ENCODE measurements at places on chromosomes 6 and 20.

DNA sequence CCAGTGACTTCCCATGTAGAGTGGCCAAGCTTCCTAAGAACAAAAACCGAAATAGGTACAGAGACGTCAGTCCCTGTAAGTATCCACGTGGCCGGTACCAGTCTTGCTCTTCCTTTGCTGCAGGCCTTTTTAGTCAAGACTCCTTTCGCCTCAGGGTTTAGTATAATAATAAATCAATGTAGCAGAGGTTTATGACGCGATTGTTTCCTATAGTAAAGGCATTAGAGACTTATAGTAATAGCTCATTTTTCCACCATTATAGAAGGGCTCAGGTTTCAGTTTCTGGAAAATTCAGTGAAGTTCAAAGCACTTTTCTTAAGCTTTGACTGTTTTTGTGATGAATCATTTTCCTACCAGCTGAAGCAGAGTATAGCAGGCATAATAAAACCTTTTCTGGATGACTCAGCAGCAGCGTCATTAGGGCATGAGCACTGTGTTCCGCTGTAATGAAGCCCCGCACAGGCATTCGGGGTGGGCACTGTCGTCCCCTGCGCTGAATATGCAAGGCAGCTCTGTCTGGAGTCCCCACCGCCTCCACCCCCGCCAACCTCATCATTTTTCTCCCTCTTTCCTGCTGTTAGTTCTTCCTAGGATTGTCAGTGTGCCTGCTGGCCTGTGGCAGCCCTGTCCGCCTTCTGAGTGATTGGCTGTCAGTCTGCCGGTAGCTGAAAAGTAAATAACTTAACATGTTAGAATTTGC, 51.3 kb downstream of the PTPN1 start:
- no peak for DNase-seq

DNA sequence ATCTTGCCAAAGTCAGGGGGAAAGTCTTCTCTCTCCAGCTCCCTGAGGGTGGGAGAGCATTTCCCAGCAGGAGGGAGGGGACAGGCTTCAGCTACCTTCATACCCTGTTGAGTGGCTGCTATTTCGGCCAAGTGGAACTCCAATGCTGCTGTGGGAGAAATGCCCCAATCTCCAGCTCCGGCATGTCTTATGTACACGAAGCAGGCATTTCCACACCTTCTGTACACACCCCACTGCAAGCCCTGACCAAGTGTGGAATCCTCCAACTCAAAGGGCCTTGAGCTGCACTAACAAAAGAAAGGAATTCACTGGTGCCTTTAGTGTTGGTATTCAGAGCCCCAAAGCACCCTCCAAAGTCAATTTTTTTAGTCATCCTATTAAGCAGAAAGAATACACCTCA, 313.6 kb upstream of the NT5E start:
- no peak for DNase-seq

- no peak for DNase-seq
These were observed 1.5 kb downstream of the TAGAP start for GRCh38 chr6:159043251-159043650.

GRCh38 chr20:9070304-9070703, 1.4 kb downstream of the PLCB4 start:
- DNase-seq: no peak

GRCh38 chr20:47546184-47547033, 44.7 kb downstream of the NCOA3 start:
- no peak for DNase-seq

DNA sequence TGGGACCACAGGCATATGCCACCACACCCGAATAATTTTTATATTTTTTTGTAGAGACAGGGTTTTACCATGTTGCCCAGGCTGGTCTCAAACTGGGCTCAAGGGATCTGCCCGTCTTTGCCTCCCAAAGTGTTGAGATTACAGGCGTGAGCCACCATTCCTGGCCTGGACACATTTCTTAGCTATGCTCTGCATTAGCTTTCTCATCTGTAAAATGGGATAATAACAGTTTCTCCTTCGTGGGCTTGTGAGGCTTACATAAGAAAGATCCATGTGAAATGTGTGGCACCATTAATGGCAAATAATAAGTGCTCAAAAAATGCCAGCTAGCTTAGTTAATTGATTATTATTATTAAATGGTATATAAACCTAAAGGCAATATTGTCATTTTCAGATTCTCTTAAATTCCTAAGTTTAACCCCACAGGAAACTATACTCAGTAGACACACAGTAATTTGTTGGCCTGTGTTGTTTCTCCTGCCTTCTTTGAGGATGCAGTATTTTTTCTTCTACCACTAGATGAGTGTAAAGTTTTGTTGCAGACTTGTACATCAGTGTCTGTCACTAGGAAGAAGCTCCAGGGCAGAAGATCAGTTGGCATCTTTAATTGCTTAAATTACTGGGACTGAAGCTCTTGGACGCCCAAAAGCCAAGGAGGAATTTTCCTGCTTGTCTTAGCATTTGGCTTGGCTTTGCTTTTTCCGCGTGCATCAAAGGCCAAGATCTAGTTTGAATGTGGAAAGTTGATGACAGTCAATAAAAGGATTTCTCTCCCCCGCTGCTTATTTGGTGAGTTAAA, 162.3 kb upstream of the ZNF217 start:
- no peak for DNase-seq

- DNase-seq: no peak
These were observed 350.6 kb upstream of the PLCB4 start for GRCh38 chr20:8718279-8718678.

- no peak for DNase-seq
These were observed 307 bp downstream of the RANBP9 start for GRCh38 chr6:13711324-13711732.

DNA sequence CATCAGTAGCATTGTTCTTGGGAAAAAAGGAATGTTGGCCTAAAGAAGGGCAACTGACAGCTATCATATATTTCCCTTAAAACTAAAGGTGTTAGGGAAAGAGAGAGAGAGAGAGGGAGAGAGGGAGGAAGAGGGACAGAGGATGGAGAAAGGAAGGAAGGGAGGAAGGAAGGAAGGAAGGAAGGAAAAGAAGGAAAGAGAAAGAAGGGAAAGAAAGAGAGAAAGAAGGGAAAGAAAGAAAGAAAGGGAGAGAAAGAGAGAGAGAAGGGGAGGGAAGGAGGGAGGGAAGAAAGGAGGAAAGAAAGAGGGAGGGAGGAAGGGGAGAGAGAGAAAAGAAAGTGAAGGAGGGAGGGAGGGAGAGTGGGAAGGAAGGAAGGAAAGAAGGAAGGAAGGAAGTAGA, 37.7 kb upstream of the ADGRF5 start:
- DNase-seq: no peak

DNA sequence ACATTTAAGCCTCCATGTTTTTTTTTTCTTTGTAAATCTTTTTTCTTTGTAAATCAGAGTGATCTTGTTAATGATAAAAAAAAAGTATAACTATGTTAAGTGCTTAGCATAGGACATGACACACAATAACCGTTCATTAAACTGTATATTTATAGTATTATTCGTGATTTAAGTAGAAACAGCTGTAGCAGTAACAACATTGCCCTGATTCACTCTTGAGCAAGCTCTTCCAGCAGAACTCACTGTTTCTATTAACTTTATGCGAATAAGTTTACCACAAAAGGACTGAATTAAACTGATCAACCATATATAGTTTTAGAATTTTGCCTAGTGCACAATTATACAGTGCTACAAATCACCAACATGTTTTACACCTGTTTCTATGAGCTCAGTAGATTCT, 1338.0 kb upstream of the EYS start:
- DNase-seq: no peak

- no peak for DNase-seq
These were observed 1.7 kb downstream of the KCTD20 start for GRCh38 chr6:36444470-36444869.

DNA sequence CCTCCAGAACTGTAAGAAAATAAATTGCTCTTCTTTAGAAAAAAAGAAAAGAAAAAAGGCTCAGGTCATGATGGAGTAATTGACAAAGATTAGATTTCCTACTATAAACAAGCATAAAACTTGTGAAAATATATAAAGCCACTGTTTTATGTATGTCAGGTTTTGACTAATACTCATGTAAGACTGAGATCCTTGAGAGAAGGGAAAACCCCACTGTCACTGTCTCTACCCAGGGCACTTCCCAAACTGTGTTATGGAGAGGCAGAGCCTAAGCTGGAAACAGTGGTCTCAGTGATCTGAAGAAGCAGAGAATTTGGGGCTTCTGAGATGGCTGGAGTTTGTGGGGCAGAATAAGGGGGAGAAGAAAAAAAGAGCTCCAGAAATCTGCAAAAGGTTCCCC, 7.6 kb downstream of the ACAT2 start:
- no peak for DNase-seq

- DNase-seq: no peak
These were observed 7.2 kb downstream of the CCR6 start for GRCh38 chr6:167130008-167130677.

GRCh38 chr6:5028921-5029320, 25.1 kb upstream of the RPP40 start:
- DNase-seq: no peak

DNA sequence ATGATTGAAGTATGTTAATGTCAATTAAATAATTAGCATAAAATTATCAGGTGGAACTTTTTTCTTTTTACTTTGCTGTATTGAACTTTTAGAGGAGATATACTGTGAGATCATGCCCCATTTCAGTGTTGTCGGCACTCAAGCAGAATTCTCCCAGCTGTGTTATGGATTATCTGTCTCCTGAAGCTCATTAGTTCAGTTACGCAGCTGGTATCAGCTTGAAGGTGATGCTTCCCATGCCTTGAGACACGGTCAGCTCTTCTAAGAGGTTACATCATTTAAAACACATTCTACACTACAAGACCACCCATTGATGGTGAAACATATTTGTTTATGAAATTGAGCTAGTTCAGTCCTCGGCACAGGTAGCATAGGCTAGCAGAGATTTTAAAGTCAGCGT, 68.9 kb upstream of the PHACTR2 start:
- DNase-seq: no peak

GRCh38 chr20:58621906-58622548, 29.1 kb upstream of the STX16 start:
- no peak for DNase-seq

DNA sequence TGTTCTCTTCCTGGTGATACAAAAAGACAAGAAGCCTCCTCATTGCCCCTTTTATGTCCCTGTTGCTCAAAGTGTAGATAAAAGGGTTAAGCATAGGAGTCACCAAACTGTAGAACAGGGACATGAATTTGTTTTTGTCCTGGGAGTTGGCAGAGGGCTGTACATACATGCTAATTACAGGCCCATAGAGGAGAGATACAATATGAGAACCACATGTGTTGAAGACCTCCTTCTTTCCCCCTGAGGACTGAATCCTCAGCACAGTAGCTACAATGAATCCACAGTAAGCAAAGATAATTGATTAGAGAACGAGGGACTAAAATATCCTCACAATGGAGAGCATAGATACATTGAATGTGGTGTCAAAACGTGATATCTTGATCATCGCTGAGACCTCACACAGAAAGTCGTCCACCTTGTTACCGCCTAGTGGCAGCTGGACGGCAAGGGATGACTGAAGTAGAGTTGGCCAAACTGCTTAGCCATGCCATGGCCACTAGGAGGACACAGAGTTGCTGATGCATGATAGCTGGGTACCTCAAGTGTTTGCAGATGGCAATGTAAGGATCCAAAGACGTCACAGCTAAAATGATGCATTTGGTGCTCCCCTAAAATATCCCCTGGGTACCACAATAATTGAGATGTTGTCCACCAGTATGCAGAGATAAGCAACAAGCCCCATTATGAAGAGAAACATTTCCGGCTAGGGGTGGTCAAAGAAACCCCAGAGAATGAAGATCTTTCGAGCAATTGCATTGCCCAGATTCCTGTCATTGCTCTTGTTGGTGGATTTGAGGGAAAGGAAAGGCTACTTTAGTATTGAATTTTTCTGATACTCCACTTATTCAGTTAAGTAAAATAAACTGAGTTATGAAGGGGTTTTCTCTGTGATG, 15.0 kb downstream of the OR2B3 start:
- peak; percentile 46 for DNase-seq

GRCh38 chr6:28203201-28203600, 21.9 kb upstream of the ZSCAN9 start:
- DNase-seq: no peak

GRCh38 chr6:31474871-31475286, 23.1 kb upstream of the MICB start:
- DNase-seq: no peak

GRCh38 chr20:11207749-11208502, 534.1 kb upstream of the JAG1 start:
- DNase-seq: no peak
